ENCODE measurements at places on chromosomes 7 and 10.

DNA sequence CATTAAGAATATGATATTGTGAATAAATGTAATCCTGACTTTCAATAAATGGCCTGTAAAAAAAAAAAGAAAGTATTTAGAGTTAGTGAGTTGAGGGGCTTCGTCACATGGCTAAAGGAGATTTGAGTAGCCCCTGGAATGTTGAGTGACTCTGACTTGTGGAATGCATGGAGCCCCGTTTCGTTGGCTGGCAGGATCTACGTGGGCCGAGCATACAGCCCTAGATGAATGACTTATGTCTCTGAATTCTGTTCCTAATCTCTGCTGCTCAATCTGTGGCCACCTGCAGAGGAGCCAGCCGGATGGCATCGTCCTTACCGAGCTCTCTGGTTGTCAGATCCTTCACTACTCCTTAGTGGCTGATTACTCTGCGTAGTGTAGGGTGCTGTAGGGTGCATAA is 155.7 kb downstream of the MGMT start:
- DNase-seq, result no peak

GRCh38 chr7:87463982-87464381 is 11.5 kb downstream of the ABCB4 start:
- DNase-seq, result no peak

DNA sequence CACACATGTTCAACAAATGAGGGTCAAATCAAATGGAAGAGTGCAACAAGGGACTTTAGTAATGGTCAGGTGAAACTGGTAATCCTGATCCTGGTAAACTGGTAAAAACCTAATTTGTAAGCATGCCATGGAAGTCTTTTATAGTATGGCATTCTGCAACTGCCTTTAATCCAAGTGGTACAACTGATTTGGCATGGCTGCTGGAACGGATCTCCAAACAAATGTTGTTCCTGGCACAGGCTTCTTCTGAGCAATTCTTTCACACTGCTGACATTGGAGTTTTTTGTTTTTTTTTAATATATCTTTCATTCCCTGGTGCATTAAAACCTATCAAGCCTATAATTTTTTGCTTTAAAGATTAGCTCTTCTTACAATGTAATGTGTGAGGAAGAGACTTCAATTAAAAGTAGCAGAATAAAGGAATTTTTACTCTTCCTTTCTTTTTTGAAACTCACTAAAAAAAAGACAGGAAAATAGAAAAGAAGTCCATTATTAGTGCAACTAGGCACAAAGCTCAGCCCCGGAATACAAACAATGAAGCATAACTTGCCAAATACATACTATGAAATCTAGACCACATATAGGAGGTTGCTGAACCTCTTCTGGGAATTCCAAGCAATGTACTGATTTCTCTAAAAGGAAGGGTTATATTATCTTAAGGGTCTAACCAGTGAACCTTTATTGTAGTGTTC is 79.3 kb upstream of the OIT3 start:
- DNase-seq, result no peak

- DNase-seq, result peak; percentile 51
Observed at GRCh38 chr10:114544045-114544659, 113.9 kb downstream of the ABLIM1 start.

DNA sequence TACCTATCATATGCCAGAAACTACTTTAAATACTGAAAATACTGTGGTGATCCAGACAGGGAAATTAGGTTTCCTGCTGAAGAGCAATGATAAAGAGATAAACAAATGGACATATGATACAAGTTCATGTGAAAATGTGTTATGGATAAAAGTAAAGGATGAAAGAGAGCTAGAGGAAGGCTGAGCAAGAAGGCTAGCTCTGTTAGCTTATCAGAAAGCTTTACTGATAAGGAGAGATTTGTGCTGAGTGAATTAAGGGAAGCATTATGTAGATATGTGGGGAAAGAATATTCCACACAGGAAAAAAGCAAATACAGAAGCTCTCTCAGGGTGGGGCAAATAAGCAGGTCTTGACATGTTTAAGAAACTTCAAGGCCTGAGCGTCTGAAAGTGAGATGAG is 308.4 kb downstream of the HDAC9 start:
- DNase-seq, result no peak

- DNase-seq, result no peak
Observed at GRCh38 chr10:73206385-73206784, 38.5 kb downstream of the FAM149B1 start.

GRCh38 chr7:9407816-9408215 is 974.4 kb downstream of the NXPH1 start:
- no peak for DNase-seq

DNA sequence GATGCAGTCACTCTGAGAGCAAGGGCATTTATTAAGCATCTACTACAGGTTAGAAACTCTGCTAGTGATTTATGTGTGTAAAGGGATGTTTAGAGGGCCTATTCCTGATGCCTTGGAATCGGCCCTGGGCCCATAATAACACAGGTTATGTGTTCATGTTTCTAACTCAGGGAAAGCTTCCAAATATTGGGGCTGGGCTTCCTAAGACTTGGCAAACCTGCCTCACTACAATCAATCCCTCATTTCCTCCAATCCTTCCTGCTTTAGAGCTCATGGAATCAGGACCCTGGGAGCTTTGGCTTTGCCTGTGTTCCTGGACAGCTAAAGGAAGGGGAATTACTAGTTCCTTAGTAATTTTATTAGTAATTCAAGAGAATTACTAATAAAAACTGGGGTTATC is 148.8 kb downstream of the HIBADH start:
- no peak for DNase-seq

GRCh38 chr7:46292741-46293140 is 371.7 kb upstream of the IGFBP3 start:
- DNase-seq, result no peak

GRCh38 chr7:29139796-29140195 is 6.5 kb downstream of the CPVL start:
- DNase-seq, result no peak

GRCh38 chr7:155416646-155417380 is 41.1 kb upstream of the EN2 start:
- DNase-seq, result no peak

GRCh38 chr10:15710455-15710854 is 9.3 kb downstream of the ITGA8 start:
- no peak for DNase-seq

DNA sequence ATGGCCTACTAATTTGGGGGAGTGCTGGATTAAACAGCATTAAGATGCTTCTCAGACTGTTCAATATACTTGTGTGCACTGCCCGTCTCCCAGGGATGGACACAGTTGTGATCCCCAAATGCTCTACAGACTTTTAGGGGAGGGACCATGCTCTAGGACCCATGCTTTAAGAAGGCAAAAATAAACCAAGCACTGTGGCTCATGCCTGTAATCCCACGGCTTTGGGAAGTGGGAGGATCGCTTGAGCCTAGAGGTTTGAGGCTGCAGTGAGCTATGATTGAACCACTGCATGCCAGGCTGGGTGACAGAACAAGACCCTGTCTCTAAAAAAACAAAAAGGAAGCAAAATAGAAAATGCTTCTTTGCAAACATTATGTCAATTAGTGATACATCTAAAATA is 102.6 kb downstream of the VOPP1 start:
- DNase-seq, result no peak

DNA sequence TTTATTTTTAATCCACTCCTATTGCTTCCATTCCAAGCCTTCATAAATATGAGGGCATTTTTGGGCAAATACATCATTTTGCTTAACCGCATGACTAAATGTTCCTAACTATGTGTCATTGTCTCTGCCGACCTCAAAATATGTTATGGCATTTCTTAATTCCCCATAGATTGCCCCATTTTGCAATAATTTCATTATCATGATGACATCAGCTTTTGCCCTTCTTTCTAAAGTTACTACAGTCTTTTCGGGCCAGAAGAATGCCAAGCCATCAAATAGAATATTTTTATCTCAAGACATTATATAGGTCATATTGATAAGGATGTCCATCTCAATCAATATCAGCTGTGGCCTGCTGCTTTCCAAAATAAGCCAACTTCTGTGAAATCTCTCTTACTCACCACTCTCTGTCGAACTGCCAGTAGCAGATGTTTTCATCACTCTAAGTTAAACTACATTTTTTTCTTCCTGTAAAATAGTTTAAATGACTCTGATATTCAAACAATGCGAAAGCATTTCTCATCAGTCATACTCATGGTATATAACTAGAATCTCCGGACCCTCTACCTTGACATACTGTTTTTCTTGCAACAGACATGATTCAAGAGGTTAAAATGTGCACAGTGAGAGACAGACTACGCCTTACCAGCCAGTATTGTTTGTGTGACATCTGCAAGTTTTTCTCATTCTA is 1254.6 kb upstream of the CELF2 start:
- no peak for DNase-seq

DNA sequence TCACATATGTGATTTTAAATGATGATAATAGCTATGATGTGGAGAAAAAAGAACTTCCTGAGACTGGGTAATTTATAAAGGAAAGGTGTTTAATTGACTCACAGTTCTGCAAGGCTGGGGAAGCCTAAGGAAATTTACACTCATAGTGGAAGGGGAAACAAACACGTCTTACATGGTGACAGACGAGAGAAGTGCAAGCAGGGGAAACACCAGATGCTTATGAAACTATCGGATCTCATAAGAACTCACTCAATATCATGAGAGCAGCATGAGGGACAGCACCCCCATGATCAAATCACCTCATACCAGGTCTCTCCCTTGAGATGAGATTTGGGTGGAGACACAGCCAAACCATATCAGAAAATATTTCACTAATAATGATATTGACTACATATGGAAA is 4.1 kb upstream of the LIPN start:
- DNase-seq, result no peak

GRCh38 chr7:5426226-5426475 is 2.5 kb upstream of the TNRC18 start:
- no peak for DNase-seq

GRCh38 chr7:130973637-130974036 is 239.6 kb upstream of the KLF14 start:
- no peak for DNase-seq

- no peak for DNase-seq
Observed at GRCh38 chr7:111265394-111265793, 174.5 kb downstream of the LRRN3 start.

- DNase-seq, result no peak
Observed at GRCh38 chr10:89516149-89516832, 19.1 kb downstream of the SLC16A12 start.

DNA sequence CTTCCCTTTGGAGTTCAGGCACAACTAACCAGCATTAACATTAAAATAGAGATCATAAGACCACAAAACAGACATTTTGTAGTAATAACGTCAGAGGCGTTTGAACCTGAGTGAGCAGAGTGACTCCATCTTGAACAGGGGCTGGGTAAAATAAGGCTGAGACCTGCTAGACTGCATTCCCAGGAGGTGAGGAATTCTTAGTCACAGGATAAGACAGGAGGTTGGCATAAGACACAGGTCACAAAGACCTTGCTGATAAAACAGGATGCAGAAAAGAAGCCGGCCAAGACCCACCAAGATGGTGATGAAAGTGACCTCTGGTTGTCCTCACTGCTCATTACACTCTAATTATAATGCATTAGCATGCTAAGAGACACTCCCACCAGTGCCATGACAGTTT is 493.2 kb upstream of the AUTS2 start:
- no peak for DNase-seq

- DNase-seq, result no peak
Observed at GRCh38 chr7:50317697-50318669, 13.5 kb downstream of the IKZF1 start.

- DNase-seq, result no peak
Observed at GRCh38 chr7:127690806-127691205, 38.8 kb downstream of the SND1 start.

GRCh38 chr7:127885843-127886242 is 145.4 kb downstream of the LRRC4 start:
- no peak for DNase-seq

- no peak for DNase-seq
Observed at GRCh38 chr7:70505468-70505867, 626.5 kb upstream of the GALNT17 start.

GRCh38 chr10:96831867-96832720 is at the start of gene LCOR:
Gene LCOR (plus strand): TSS chr10:96832298. CDS start chr10:96949058, 116,760 bp downstream.
- peak; percentile 61 for DNase-seq

- DNase-seq, result no peak
Observed at GRCh38 chr10:79022565-79023230, 46.1 kb upstream of the ZMIZ1 start.

DNA sequence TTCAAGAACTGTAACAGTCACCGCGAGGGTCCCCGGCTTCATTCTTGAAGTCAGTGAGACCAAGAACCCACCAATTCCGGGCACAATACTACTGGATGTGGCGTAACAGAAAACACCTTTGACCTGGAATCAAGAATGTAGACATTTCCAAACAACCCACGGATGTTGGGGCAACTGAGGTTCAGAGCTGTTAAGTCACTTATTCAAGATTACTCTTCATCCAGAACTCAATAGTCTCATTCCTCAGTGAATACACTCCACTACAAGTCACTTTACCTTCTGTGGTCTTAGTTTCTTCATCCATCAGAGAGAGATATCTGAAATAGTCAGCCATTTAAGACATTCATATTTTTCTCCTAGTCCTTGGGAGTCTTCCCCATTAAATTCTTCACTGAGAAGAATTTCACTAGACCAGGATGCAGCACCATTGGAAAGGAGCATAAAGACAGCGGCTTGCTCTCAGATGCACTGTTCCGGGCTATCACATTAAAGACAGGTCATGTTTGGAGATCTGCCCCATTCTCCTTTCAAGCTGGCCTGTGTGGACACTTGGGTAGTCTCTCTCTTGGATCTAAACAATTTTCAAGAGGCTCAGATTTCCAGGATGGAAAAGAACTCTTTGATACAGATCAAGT is 32.3 kb upstream of the ARID5B start:
- no peak for DNase-seq

- DNase-seq, result no peak
Observed at GRCh38 chr10:45442662-45443061, 68.6 kb downstream of the ALOX5 start.

- no peak for DNase-seq
Observed at GRCh38 chr7:134701272-134701671, 54.6 kb downstream of the BPGM start.

DNA sequence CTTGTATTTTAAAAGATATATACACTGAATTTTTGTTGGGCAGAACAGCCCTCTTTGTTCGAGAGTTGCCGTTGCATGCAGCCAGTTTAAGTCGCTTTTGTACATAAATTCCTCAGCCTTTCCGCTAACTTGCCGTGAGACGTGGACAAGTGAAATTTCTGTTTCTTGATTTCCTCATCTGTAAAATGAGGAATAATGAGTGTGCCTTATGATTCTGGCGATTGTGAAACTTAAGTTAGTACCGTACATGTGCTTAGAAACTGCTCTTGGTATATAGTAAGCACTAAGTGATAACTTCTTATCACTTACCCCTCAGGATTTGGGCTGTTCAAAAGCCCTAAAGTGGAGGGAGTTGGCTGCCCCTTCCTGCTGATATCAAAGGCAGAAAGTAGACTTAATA is 1.4 kb downstream of the CCNJ start:
- no peak for DNase-seq

- DNase-seq, result no peak
Observed at GRCh38 chr7:150986099-150986512, 4.7 kb upstream of the NOS3 start.
